Neural crest cell (in vitro differentiated cells): ENCODE measurements at places on chromosomes 2 and 18.

DNA sequence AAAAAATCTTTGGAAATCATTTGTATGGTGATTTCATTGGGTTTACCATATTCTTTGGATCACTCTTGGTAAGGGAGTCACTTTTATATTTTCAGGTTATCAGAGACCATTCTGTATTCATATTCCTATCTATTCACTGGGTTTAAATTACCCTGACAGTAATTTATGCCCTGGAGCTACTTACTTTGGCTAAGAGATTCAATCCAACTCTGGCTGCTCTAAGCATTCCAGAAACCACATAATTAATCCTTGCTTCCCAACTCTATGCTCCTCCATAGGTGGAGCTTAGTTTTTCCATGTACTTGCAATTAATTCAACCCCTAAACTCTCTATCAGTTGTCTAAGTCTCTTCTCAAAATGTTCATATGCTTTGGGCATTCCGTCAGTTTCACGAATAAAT is 336.3 kb downstream of the AGPS start:
- H3K27ac ChIP-seq, result no peak overlapping the region
- peaks cover 7% of the 10 kb centered on the region for H3K4me1 ChIP-seq
- H3K27me3 ChIP-seq, result peaks cover 8% of the 10 kb centered on the region
- DNase-seq, result no peak

GRCh38 chr18:77547757-77548156 is 298.1 kb downstream of the GALR1 start:
- no peaks in the 10 kb centered on the region for H3K36me3 ChIP-seq
- no peaks in the 10 kb centered on the region for H3K4me1 ChIP-seq
- DNase-seq, result no peak
- H3K27ac ChIP-seq, result no peak overlapping the region

GRCh38 chr2:104049438-104049837 is 804.5 kb upstream of the POU3F3 start:
- DNase-seq, result no peak
- H3K4me3 ChIP-seq, result no peak overlapping the region
- H3K4me1 ChIP-seq, result peaks cover 3% of the 10 kb centered on the region
- no peaks in the 10 kb centered on the region for H3K36me3 ChIP-seq
- H3K27ac ChIP-seq, result peak overlapping the region; percentile 55

- H3K36me3 ChIP-seq, result no peaks in the 10 kb centered on the region
- peak overlapping the region; percentile 76 for H3K27ac ChIP-seq
- H3K27me3 ChIP-seq, result peaks cover 19% of the 10 kb centered on the region
Measured at GRCh38 chr18:79819968-79820351, 22.2 kb downstream of the KCNG2 start.

- H3K27ac ChIP-seq, result no peak overlapping the region
- H3K4me3 ChIP-seq, result no peak overlapping the region
- H3K4me1 ChIP-seq, result peaks cover 19% of the 10 kb centered on the region
- no peaks in the 10 kb centered on the region for H3K27me3 ChIP-seq
Measured at GRCh38 chr18:36380173-36380827, 82.8 kb downstream of the FHOD3 start.

- peaks cover 6% of the 10 kb centered on the region for H3K4me1 ChIP-seq
- no peaks in the 10 kb centered on the region for H3K36me3 ChIP-seq
- DNase-seq, result no peak
- no peak overlapping the region for H3K4me3 ChIP-seq
Measured at GRCh38 chr2:100676346-100676745, 113.6 kb downstream of the PDCL3 start.

DNA sequence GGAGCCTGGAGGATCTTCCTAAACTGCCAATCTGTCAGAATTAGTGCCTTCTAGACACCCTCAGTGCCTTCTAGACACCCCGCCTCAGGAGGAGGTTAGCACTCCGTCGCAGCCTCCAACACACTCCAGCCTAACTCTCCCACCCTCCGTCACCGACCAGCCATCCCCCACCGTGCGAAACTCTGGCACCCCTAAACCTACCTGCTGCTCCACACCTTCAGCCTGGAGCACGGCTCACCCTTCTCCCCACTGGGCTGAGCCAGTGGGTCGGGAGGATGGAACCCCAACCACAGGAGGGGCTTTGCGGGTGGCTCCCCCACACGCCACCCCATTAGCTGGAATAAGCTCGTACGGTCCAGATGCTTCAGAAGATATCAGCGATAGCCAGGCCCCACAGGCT is 468.9 kb upstream of the HS6ST1 start:
- peaks cover 13% of the 10 kb centered on the region for H3K4me1 ChIP-seq
- no peak overlapping the region for H3K4me3 ChIP-seq
- no peak for DNase-seq
- no peaks in the 10 kb centered on the region for H3K36me3 ChIP-seq
- peak overlapping the region; percentile 81 for H3K27ac ChIP-seq
- H3K27me3 ChIP-seq, result no peaks in the 10 kb centered on the region

DNA sequence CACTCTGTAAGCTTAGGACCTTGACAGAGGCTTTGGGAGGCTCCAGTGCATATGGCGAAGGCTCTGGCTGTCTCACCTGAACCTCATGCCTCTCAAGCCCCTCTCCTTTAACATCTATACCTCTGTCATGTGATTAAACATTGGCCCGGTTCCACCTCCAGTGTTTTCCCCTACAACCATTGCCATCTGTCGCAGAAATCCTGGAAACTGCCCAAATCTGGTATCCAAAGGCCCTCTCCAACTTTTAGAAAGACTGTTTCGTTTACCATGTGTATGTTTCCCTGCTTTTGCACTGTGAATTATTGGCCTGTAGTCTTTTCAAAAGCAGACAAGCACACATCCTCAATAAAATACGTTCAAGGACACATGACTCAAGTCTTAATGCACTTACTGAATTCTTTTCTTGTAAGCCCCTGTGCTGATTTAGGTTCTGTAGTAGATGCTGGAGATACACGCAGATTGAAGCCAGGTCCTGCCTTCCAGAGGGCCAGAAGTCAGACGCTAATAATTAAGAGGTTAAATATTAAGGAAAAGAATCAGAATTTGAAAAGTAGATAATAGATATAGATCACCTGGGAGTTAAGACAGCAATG is 386.4 kb upstream of the SLC14A2 start:
- H3K27me3 ChIP-seq, result no peaks in the 10 kb centered on the region
- H3K36me3 ChIP-seq, result no peaks in the 10 kb centered on the region
- H3K4me3 ChIP-seq, result no peak overlapping the region
- peak overlapping the region; percentile 8 for H3K27ac ChIP-seq
- H3K4me1 ChIP-seq, result peaks cover 14% of the 10 kb centered on the region

DNA sequence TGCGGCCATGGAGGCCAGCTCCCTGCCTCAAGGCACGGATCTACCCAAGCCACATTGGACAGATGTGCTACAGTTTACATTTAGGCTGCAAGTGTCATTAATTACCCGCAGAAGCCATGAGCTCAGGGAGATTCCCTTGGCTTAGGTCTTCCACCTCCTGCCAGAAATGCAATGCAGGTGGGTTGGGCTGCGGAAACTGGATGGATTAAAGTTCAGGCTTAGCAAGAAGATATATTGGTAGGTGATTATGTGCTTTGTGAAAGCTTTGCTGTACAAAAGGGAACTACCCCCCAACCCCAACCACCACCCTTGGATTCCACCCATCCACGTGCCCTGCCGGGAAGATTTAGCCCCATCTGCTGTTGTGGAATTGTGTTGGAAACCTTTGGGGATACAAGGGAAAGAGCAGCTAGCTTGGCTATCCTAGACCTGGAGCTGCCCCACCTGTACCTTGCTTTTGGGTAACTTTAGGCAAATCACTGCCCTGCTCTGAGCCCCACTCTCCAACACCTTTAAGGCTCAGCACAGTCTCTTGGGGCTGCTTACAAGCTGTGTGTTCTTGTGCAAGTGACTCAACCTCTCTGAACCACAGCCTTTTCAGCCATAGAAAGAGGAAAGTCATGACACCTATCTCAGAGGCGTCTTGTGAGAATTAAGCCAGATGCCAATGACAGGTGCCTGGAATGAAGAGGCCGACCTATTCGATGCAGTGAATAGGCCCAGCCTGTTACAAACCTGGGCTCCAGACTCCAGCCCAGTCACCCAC is 141.6 kb upstream of the GLI2 start:
- H3K4me1 ChIP-seq, result peaks cover 38% of the 10 kb centered on the region
- H3K27me3 ChIP-seq, result peaks cover 40% of the 10 kb centered on the region
- H3K36me3 ChIP-seq, result no peaks in the 10 kb centered on the region
- peak overlapping the region; percentile 87 for H3K27ac ChIP-seq
- DNase-seq, result no peak

DNA sequence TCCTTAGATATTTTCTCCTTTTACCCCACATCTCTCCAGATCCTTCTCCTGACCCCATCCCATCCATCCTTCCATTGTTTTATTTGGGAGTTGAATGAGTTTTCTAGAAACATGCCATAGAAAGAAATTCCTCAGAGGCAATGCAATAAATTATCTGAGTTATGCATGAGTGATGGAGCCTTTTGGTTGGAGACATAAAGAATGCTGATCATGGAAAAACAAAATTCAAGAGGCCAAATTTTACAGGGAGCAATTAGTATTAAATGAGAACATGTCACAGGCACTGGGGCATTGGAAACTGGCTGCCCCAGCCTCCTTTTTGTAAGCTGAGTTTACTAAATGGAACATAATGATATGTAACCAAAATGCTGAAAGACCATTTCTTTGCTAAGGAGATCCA is 74.2 kb upstream of the LCLAT1 start:
- H3K4me1 ChIP-seq, result no peaks in the 10 kb centered on the region
- H3K27me3 ChIP-seq, result no peaks in the 10 kb centered on the region
- no peak overlapping the region for H3K4me3 ChIP-seq
- no peaks in the 10 kb centered on the region for H3K36me3 ChIP-seq
- no peak overlapping the region for H3K27ac ChIP-seq
